Uterus (tissue), 4 donors: ENCODE measurements at places on chromosomes 5 and 9.

GRCh38 chr5:33224285-33224961, 216.3 kb upstream of the TARS1 start:
- DNase-seq = no peak

DNA sequence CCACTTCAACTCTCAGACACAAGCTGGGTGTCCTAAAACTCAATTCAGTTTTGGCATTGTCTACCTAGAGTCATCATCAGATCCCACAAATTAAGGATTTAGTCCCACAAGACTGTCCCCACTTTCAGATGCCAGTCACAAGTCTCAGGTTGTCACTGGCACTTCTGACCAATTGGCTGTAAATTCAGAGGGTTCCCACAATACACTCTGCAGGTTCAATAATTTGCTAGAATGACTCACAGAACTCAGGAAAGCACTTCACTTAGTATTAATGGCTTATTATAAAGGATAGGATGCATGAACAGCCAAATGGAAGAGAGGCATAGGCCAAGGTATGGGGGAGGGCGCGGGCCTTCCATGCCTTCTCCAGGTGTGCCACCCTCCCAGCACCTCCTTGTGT, 209.1 kb downstream of the SREK1 start:
- DNase-seq = no peak

DNA sequence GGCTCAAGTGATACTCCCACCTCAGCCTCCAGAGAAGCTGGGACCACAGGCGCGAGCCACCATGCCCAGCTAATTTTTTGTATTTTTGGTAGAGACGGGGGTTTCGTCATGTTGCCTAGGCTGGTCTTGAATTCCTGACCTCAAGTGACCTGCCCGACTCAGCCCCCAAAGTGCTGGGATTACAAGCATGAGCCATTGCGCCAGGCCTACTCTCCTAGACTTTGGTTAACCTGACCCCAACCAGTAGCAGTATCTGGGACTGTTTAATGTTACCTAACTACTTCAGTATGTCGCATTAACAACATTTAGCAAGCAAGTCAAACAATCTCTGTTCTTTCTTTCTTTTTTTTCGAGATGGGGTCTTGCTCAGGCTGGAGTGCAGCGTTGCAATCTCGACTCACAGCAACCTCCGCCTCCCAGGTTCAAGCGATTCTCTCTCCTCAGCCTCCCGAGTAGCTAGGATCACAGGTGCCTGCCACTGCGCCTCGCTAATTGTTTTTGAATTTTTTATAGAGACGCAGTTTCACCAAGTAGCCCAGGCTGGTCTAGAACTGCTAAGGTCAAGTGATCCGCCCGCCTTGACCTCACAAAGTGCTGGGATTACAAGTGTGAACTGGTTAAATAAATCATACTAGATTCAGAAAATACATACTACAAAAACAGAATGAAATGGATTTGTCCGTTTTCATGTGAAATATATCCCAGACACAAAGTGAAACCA, 2.0 kb downstream of the AK3 start:
- DNase-seq = no peak

- no peak for DNase-seq
These were observed 169.2 kb upstream of the NR3C1 start for GRCh38 chr5:143572671-143573070.

- no peak for DNase-seq
These were observed 286.0 kb downstream of the ZSWIM6 start for GRCh38 chr5:61617995-61618525.
